ENCODE measurements at places on chromosomes 2 and 18. TPM values are rescaled to one million over a fixed set of nuclear protein-coding genes. Genes with fewer than 3 reads are reported as not detected.

Gene LIMS2
- total RNA-seq: 7.8 TPM

Gene CCDC178
- 0.72 TPM for total RNA-seq

Gene PRSS56
- total RNA-seq: not detected

Gene GRP
- total RNA-seq: not detected

Gene FBXO48
- total RNA-seq: 0.99 TPM

Gene ABHD1
- total RNA-seq: 0.09 TPM

DNA sequence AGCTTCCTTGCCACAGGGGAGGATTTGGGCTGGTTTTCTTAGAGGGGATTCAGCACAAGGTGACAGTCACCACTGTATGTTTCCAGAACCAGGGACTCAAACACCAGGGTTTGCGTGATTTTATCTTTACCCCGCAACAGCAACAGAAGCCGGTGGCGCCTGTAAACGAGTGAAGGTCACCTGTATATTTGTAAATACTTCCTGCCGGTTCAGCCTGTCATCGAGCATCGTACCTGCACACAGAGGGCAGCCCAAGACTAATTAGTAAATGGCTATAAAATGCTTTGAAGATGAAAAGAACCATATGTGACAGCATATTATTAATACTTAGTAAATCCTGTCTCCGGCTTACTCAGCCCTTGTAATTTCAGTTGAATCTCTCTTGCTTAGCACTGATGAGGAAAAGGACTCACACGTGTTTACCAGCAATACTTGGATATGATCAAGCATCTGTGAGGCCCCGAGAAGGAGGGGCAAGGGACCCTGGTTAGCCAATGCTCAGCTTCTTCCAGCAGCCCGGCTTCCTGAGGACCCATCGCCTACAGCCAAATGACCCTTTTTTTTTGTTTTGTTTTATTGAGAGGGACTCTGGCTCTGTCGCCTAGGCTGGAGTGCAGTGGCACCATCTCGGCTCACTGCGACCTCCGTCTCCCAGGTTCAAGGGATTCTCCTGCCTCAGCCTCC lies 51.3 kb upstream of the FOSL2 start:
- no peak for DNase-seq

DNA sequence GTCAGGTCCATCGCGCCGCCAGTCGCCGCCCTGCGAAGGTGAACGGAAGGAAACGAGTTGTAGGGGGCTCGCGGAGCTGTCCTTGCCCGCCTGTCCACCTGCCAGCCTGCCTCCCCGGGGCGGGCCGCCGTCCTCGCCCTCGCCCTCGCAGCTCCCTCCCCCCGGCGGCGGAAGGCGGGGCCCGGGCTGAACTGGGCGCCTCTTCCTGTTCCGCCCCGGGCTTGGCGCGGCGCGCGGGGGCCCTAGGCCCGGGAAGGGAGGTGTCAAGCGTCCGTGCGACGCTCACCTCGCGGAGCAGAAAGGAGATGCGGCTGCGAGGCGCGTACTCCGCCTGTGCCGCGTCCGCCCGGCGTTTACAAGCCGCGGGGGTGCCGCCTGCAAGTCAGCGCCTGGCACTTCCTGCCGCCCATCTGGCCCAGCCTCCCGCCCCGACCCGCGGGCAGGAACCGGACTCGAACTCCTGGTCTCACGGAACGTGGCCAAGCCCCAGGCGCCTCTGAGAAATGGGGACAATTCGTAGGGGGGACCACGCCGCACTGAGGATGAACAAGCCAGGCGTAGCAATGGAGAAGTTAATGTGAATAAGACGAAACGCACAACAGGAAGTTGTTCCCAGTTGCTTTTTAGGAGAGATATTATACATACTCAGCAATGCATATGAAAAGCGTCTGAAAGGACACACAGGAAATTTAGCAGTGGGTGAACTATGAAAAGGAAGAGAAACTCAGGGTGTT lies at the start of gene CNPPD1:
Gene CNPPD1, minus strand, starts transcription at position 108 of the 734 bp plus-strand sequence. Its CDS starts 97 bp downstream, at position 11.
- peak; percentile 69 for DNase-seq

DNA sequence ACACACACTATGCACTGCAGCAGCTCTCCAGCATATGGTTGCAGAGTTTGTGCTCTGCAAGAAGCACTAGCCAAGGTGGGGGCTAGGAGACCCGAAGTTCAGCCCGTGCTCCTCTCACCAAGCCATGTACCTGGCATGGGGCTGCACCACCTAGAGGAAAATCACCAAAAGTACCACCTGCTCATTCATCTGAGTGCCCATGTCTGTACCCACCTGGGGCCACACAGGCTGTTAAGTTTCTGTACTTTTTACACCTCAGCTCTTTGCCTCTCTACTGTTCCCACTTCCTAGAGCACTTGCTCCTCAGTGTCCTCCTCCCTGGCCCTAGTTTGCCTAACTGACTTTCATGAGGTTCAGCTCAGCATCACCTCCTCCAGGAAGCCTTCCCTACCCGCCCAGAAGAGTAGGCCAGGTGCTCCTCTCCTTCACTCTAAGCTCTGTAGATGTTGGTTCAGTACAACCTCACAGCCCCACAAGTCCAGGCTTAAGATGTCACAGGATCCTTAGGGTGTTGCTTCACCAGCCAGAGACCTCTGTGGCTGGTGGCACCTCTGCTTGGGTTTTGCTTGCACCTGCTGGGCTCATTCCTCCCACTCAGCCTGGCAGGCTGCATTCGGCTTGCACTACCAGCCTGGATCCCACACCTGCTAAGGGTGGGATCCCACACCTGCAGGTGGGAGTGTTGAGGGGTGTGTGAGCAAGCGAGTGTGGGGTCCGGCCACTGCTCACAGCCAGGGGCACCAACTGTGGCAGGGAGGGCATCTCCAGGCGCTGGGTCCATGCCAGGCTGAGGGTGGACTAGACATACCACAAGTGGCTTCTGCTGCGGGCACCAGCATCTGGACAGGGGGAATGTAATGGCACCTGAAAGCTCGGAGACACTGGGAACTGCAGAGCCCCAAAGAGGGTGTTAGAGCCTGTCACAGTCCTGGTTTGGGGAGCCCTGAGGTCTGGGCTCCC lies 10.2 kb upstream of the TFCP2L1 start:
- no peak for DNase-seq

DNA sequence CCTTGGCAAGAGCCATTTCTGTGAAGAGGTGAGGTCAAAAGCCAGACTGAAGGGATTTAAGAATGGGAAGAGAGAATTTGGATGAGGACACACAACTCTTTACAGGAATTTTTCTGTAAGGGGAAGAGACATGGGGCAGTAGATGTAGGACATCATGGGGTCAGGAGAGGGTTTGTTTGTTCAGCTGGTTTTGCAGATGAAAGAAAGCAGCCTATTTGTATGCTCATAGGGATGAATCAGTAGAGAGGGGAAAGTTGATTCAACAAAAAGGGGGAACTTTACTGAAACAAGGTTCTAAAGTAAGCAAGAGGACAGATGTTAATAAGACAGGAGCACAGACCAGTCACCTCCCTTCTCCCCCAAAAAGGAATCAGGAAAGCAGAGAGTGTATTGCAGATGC lies 11.2 kb downstream of the SCG2 start:
- no peak for DNase-seq

- no peak for DNase-seq
Measured at GRCh38 chr2:19059076-19059475, 299.3 kb downstream of the OSR1 start.

DNA sequence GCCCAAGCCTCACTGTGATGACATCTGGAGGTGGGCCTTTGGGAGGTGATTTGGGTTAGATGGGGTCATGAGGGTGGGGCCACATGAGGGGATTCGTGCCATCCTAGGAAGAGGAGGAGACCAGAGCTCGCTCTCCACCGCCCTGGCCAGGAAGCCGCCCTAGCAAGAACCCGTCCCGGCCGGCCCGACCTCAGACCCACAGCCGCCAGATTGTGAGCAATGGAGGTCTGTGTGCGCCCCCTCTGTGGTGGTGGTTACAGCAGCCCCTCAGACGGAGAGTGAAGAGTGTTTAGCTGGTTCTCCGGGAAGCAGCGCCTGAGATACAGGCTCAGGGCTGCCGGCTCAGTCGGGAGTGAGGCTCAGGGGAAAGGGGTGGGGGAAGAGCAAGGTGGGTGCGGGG lies 83.3 kb downstream of the RTP5 start:
- DNase-seq: no peak

DNA sequence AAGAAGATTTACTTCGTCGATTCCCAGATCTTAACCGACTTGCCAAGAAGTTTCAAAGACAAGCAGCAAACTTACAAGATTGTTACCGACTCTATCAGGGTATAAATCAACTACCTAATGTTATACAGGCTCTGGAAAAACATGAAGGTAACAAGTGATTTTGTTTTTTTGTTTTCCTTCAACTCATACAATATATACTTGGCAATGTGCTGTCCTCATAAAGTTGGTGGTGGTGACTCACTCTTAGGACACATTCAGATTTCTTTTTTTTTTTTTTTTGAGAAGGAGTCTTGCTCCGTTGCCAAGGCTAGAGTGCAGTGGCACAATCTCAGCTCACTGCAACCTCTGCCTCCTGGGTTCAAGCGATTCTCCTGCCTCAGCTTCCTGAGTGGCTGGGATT lies 26.8 kb downstream of the MSH2 start:
- DNase-seq: peak; percentile 61

GRCh38 chr2:213216461-213216860 lies 65.0 kb upstream of the IKZF2 start:
- DNase-seq: peak; percentile 73

DNA sequence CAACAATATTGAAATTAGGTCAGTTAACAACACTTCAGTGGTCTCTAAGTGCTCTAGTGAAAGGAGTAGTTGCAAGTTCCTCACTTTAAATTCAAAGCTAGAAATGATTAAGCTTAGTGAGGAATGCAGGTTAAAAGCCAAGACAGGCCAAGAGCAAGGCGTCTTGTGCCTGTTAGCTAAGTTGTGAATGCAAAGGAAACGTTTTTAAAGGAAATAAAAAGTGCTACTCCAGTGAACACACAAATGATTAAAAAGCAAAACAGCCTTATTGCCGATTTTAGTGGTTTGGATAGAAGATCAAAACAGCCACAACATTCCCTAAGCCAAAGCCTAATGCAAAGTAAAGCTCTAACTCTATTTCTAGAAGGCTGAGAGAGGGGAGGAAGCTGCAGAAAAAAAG lies 44.7 kb downstream of the ANTXR1 start:
- no peak for DNase-seq

GRCh38 chr2:59658906-59659635 lies 894.4 kb downstream of the BCL11A start:
- DNase-seq: no peak

- no peak for DNase-seq
Measured at GRCh38 chr18:46566111-46566510, 90.9 kb downstream of the LOXHD1 start.

DNA sequence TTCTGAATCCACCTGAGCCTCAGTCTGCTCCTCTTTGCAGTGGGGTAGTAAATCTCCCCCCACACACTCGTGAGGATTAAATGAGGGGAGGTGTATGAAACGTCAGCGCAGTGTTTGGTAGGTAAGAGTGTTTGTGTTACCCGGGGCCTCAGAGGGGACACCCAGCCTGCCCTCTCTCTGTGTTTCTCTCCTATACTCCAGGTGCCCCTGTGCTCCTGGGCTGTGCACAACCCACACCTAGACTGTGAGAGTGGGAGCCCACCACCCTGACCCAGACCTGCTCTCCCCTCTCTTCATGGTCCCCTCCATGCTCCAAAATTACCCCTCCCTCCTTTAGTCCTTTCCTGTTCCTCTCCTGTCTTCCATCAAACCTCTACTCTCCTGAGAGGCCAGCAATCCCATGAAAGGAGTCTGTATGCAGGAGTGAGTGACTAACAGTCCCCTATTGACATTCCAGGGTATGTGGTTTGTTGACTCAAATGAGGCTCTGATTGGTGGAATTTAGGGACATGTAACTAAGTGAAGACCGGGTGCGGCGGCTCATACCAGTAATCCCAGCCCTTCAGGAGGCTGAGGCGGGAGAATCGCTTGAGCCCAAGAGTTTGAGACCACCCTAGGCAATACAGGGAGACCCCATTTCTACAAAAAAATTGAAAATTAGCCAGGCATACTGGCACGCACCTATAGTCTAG lies 10.4 kb downstream of the CIB4 start:
- peak; percentile 5 for DNase-seq

GRCh38 chr18:2471523-2471922 lies 99.8 kb downstream of the METTL4 start:
- no peak for DNase-seq

DNA sequence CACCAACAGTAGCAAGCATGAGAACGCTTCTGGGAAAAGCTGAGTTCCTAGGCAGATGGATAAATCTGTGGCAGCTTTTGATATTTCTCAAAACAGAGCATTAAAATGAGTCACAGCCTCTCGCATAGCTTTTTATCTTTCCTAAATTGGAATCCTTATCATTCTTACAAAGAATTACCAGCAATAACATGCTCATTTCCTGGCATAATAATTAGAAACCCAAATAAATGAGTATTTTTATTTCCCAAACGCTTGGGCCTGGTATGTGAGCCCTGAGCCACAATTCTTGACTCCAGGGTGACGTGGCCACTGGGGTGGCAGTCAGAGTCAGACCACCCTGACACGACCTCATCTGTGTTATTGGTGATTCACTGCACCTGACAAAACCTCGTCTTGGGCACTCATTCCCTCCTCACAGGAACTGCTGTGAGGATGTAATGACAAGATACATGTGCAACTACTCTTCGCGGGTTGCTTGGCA lies 210.7 kb downstream of the ARL4C start:
- peak; percentile 72 for DNase-seq

- no peak for DNase-seq
Measured at GRCh38 chr2:136005462-136006196, 20.2 kb upstream of the DARS1 start.

DNA sequence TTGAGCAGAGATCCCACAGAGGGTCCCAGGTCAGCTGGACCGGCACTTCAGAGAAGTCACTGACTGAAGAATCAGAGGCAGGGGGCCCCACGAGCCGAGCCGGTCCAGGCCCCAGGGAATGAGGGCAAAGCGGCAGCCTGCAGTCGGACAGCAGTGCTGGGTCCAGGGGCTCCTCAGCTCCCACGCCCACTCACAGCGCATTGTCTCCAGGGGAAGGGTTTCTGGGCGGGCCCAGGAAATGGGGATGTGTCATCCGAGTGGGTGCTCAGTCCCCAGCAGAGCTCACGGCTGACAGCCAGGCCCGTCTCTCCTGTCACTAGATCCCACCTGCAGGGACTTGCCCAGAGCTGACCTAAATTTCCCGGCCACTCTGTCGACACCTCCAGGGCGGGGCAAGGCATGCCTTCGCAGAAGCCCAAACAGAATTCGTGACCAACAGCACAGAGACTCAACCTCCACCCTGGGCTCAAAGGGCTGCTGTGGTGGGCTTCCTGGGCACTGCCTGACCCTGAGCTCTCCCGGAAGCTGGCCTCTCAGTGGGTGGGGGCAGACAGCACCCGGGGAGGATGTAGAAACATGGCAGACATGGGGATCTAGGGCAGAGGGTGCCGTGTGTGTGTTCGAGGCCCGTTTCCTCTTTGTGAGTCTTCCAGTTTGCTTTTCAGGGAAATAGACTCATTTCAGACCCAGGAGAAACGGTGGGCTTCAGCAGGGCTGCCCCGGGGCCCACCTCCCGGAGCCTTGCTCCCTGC lies 42.1 kb upstream of the TAF1B start:
- DNase-seq: peak; percentile 39
